Kidney (tissue), 22 donors: ENCODE measurements at places on chromosomes 7 and 10.

- DNase-seq, result peak; percentile 64
These were observed 2.8 kb upstream of the CELF2 start for GRCh38 chr10:11014671-11015445.

DNA sequence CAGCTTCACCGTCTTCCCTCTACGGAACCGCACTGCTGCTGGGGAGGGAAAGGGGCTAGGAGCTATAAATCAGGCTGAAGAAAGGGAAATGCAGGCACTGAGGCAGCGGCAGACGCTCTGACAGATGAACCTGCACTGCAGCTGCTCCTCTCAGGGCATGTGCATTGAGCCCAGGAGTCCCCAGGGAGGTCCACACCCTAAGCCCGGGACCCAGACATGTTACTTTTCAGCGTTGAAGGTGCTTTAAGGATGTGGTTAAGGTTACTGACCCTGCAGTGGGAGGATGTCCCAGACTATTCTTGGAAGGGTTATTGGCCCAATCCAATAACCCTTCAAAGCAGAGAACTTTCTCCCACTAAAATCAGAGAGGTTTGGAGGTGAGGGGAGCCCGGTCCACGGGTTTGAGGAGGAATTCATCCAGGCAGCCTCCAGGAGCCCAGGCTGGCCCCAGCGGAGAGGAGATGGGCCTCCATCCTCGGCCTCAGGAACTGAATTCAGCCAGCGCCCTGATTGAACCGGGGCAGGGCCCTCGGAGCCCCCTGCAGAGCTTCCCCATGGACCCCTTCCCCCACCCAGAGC, 75.4 kb downstream of the ADARB2 start:
- DNase-seq, result no peak

- no peak for DNase-seq
These were observed 5.7 kb downstream of the HIP1 start for GRCh38 chr7:75732764-75733630.

- no peak for DNase-seq
These were observed 97.0 kb downstream of the BAMBI start for GRCh38 chr10:28774051-28774995.

- peak; percentile 9 for DNase-seq
These were observed 1314.2 kb upstream of the LRRTM3 start for GRCh38 chr10:65611592-65611991.

DNA sequence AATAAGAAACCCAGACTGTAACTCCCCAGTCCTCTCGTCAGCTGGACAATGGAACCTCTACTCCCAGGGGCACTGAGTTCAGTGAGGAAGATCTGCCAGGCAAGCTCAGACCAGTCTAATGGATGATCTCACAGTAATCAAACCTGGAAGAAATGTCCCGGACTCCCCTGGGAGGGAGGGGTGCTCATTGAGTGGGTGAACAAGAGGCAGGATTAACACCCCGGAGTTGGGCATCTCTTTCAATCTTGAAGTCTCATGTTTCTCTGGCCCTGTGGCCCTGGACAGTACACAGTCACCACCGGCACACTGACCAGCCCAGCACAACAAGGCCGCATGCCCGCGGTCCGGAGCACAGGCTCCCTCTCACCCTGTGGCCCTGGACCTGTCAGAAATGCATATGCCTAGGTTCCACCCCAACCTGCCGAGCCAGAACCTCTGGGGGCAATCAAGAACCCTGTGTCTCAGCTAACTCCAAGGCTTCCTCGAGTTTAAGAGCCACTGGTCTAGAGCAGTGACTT, 27.8 kb downstream of the CXCL12 start:
- no peak for DNase-seq

- no peak for DNase-seq
These were observed 59.6 kb downstream of the HDAC9 start for GRCh38 chr7:18555120-18555519.

- peak; percentile 81 for DNase-seq
These were observed 612.1 kb upstream of the MGMT start for GRCh38 chr10:128854963-128855362.

DNA sequence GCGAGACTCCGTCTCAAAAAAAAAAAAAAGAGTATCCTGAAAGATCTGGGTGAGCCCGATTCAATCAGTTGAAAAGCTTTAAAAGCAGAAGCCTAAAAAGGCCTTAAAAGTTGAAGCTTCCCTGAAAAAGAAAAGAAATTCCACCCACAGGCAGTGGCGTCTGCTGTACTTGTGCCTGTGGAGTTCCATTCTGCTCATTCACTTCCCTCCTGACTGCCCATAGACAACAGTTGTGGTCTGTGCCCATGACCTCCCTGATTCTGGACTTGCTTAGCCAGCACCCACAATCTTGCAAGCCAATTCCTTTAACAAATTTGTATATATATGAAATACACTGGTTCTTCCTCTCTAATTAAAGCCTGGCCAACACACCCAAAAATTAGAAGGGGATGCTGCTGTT, 141.7 kb downstream of the DLG5 start:
- DNase-seq, result no peak

- DNase-seq, result peak; percentile 96
These were observed at the start of gene RADIL for GRCh38 chr7:4883372-4884144. TSS of gene RADIL (minus strand) at chr7:4883716. CDS start at chr7:4878139, 5,577 bp downstream.

GRCh38 chr10:122073508-122073907, 84.5 kb downstream of the TACC2 start:
- no peak for DNase-seq

- no peak for DNase-seq
These were observed 66.2 kb upstream of the SDK1 start for GRCh38 chr7:3234851-3235250.
